ENCODE measurements at places on chromosomes 6 and 20.

DNA sequence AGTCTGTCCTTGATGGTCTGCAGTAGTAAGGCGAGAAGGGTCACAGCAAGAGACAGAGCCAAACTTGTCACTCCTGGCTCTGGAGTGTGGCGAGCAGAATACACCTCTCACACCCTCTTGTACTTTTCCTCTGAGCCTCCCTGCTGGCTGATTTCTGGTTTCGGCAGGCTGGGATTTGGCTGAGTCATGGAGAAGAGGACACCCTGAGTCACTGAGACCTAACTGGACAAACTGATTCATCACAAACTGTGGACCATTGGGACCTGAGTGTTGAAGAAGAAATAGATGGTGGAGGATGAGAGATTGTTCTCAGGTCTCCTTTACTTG is 101.7 kb downstream of the F13A1 start:
- ATAC-seq, result no peak

DNA sequence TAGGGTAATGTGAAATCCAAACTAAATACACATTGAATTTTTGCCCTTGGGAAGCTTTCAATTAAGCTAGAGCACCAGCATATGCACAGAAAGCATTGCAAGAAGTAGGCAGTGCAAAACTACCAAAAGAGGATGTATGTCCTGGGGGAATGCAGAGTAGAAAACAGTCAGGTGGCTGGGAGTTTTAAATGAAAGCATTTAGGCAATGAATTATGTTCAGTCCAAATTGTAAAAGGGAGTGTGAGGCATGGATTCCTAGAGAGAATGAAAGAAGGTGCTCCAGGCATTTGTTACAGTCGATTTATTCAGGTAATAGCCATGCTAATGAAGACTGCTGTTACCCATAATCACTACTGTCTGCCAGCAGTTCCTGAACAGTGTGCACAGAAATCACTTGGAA is 604.1 kb upstream of the POU3F2 start:
- ATAC-seq, result no peak

DNA sequence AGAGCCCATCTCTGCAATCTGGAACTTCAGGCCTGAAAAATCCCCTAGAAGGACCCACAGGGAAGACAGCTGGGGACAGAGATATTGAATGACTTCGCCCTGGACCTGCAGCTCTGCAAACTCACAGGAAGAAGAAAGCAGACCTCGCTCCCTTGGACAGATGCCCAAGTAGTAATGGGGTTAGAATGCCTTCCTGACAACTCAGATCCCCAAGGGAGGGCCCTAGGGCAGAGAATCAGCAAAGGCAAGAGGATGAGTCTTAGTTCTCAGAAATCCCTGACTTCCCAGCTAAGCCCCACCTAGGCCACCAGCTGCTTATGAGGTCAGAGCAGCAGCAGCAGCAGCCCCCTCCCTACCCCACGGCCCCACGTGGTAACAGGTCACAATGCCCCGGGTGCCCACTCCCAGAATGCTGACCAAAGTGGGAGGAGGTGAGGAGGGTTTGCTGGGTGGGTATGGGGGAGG is at the start of gene C20orf141:
Gene C20orf141, plus strand, starts transcription at position 401 of the 465 bp plus-strand sequence. CDS start 198 bp downstream, outside the sequence.
- peak; percentile 93 for ATAC-seq

DNA sequence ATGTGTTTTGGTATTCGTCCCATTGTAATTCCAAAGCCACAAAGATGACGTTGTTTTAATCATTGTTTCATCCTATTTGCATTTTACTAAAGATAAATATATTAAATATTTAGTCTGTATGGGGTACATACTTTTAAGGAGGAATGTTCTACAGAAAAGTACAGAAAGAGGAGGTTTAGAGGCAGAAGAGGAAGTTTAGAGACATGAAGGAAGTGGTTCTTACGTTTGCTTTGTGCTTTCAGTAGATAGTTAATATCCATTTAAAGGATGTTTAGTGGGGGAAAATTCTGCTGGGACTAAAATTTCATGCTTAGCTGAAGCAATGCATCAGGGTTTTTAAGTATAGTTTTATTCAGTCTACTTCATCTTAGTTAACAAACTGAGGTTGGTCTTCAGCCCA is 116.6 kb downstream of the CRYBG1 start:
- ATAC-seq, result no peak

- no peak for ATAC-seq
Measured at GRCh38 chr6:11711003-11711983, 67.3 kb downstream of the ADTRP start.

DNA sequence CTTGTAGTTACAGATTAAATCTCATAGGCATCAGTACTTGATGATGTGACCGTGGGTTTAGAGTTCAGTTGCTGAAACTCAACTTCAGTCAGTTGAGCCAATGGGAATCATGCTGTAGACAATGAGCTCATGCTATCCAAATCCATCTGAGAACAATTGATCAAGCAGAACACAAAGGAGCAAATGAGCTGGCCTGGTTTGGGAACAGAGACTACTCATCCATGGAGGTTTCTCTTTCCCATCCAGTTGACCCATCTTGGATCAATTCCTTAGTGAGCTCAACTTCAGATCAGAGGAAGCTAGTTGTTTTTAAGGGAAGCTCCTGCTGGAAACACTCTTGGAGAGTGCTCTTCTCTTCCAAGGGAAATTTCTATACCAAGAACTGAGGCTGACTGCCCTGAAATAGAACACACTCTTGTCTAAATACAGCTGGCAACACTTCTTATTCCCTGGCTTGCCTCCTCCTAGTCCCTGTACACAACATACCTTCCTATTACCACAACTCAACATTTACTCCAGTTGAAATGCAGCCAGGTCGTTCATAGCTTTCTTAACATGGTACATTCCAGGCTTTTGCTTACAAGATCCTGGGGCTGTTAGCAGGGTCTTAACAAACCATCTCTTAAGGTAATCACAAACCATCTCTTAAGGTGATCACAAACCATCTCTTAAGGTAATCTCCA is 203.9 kb upstream of the PRDM1 start:
- ATAC-seq, result no peak

- ATAC-seq, result no peak
Measured at GRCh38 chr6:120924214-120924613, 410.1 kb downstream of the TBC1D32 start.

DNA sequence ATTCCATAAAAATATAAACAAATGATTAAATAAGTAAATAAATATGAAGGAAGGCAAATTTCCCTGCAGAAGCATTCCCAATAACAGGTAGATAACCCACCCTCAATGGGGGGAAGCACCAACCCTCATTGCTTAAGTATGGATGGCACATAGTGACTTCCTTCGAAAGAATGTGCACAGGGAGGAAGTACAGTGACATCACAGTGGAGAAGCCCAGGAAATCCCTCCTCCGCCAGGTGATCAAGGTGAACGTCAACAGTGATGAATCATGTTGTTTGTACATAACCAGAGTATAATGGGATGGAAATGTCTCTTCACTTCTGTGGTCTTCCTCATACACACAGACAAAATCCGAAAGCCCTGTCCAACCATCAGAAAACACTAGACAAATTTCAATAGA is 267.9 kb downstream of the THBS2 start:
- ATAC-seq, result no peak

DNA sequence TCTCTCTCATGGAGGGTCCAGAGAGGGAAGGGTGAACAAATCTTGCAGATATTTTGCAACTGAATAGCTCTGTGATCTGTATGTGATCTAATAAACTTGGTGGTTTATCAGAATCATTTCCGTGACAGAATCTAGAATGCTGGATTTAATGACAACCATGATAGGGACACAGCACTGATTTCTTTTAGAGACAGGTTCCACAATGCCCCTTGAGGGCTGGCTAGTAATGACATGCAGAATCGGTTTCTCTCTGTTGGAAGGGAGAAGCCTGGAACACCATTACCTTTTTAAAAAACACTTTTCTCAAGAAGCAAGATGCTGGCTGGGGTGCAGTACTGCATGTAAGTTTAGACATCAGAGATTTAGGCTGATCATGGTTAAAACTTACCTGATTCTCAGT is 313.4 kb downstream of the CDH26 start:
- no peak for ATAC-seq

- no peak for ATAC-seq
Measured at GRCh38 chr20:46799781-46800408, 90.4 kb downstream of the SLC2A10 start.

GRCh38 chr20:58752565-58752964 is 60.0 kb downstream of the NPEPL1 start:
- ATAC-seq, result no peak

DNA sequence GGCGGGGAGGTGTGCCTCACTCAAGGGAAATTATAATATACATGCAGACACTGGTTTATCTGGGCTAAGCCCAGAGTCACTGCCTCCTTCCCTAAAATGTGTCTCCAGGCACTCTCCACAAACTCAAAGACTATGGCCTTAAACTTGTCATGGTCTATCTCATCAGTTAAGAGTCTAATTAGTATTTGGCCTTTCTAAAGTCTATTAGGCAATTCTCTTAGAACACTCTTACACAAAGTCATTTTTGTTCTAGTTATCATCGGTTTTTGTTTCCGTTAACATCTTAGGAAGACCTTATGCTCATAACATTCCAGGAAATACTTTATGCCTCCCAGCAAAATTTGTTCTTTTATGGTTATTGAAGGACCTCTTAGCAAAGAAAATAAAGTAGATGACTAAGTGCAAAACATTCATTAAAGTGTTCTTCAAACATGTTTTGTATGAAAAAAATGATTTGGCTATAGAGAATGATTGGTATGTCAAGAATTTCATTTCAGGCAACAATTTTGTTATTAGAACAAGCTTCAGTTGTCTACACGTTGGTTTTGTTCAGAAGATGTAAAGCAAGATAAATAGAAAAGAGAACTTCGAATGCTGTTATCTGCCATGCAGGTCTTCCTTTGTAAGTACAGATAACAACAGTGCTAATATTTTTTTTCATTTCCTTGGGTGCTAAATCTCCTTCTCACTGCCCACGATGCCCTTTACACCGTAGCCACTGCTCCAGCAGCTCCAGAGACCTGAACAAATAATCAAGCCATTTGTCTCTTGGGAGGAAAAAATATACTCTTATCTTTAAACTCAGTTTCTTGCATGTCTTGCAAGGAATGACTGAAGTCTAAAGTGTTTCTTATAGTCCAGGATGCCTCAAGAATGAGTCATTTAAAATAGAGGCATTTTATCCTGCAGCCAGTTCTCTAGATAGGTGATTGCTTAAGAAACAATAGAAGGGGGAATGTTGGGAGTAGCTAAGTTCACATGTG is 170.4 kb downstream of the HTR1B start:
- ATAC-seq, result peak; percentile 92

DNA sequence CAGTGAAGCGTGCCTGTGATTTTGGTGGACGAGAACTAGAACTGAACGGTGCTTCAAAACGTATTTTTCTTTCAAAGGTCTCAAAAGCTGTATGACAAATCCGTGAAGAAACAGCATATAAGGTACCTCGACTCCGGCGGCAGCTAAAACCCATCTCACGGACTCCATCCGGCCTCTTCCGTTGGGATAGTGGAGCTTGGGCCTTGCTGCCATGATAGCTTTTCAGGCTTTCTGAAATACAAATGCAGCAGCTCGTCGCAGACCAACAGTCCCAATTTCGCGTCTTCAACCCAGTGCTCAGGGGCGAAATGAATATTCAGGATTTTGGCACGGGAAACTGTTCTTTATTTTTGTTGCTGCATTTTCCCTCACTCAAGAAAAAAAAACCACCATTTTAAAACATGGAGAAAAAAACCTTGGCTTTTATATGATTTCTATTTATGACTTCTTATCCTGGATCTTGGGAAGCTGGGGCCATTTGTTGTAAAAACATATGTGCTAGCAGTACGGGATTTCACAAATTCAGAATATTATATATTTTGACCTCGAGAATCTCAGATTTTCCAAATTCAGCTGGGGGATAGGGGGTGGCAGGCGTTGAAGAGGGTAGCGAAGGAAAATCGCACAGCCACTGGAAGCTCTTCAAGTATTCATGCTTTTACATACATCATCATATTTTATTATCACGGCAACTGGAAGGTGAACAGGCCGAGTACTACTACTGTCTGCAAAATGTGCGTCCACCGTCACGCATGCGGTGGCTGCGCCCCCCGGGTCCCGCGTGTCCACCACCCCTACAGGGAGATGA is 849 bp downstream of the GSTA4 start:
- peak; percentile 14 for ATAC-seq

GRCh38 chr20:38325905-38326304 is 20.4 kb upstream of the LBP start:
- no peak for ATAC-seq

DNA sequence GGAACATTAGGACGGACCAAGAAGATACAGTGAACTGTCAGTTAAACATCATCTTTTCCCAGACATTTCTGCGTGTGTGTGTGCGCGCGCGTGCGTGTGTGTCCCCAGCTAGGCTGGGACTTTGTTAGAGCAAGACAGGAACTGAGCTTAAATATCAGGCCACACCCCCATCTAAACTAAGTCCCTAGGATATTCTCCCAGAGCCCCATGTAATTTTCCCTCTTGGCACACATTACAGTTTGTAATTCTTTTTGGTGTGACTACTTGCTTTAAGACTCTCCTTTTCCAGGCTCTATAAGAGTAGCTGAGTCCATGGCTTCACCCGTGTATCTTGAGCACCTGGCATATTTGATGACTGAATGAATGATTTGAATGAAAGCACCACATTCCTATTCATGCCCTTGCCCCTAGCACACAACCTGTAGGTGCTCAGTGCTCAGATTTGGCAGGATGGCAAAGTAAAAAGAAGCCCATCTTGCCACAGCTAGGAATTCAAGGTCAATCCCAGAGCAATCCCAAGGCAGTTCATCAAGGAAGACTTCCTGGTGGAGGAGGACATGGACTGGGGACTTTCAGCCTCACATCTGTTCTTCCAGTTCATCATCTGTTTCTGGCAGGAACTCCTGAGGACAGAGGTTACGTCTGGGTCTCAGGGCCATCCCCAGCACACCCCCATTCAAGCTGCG is 69.2 kb downstream of the MRPL14 start:
- no peak for ATAC-seq

DNA sequence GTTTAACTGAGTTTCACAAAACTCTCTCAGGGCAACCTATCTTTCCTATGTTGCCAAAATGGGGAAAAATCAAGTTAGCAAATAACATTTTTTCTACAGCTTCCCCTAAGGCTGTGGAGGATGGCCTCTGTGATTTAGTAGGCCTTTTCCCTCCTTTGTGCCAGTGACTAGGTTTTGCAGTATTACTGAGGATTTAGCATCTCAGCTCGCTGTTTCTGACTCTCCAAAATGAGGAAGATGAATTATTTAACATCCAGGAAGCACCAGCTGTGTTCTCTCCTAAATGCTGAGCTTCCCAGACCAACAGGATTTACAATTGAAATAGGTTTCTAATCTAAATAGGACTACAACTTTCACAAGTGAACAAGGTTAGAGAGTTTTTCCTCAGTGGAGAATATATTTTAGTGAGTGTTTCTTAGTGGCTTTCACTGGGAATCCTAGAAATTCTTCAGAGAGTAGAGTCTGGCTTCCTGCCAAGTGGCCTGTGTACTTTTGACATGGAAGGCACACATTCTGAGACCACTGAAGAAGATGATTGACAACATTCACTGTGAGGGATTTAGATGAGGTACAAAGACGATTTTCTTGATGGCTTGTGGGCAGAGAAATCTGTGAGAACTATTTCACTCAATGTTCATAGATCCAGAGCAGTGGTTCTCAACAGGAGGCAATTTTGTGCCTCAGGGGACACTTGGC is 62.4 kb downstream of the PTCHD4 start:
- ATAC-seq, result no peak

GRCh38 chr20:3494218-3494617 is 23.4 kb downstream of the ATRN start:
- ATAC-seq, result no peak

DNA sequence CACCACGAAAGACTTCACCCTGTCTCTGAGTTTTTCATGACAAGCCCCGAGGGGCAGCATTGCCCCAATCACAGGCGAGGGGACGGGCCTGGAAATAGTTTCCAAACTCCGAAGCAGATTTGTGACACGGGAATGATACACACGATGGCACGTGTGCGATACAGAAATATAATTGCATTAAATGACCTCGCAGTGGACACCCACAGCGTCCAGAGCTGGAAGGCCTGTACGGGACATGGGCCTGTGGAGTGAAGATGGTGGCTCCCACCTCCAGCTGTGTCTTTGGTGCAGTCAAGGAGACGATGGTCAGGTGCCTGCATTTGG is 43.0 kb downstream of the PMEPA1 start:
- ATAC-seq, result no peak
